Left ventricle myocardium superior (tissue), 1 donor: ENCODE measurements at places on chromosomes 13 and 19. TPM values are rescaled to one million over a fixed set of nuclear protein-coding genes. Genes with fewer than 3 reads are reported as not detected.

Gene ZNF837
- 0.37 TPM for total RNA-seq

Gene ATP4A
- not detected for total RNA-seq

Gene KCNN1
- not detected for total RNA-seq

Gene IFNL2
- total RNA-seq = not detected

Gene ANGPTL8
- not detected for total RNA-seq

Gene CEACAM3
- 0.32 TPM for total RNA-seq
